ENCODE measurements at places on chromosomes 12 and 14. TPM values are rescaled to one million over a fixed set of nuclear protein-coding genes. Genes with fewer than 3 reads are reported as not detected.

KRT2 gene
- total RNA-seq, result not detected

PPFIA2 gene
- not detected for total RNA-seq

SLC17A8 gene
- not detected for total RNA-seq

GYS2 gene
- not detected for total RNA-seq

FAM186B gene
- total RNA-seq, result 0.82 TPM

JDP2 gene
- 6.3 TPM for total RNA-seq

HOXC5 gene
- total RNA-seq, result not detected

HCAR1 gene
- 0.12 TPM for total RNA-seq

HCAR2 gene
- not detected for total RNA-seq

FSCB gene
- total RNA-seq, result not detected

ADAM20 gene
- total RNA-seq, result 1.2 TPM

POTEM gene
- not detected for total RNA-seq

CCDC177 gene
- total RNA-seq, result not detected

GLT1D1 gene
- total RNA-seq, result not detected

PPM1H gene
- total RNA-seq, result not detected

LALBA gene
- total RNA-seq, result not detected

CLEC9A gene
- not detected for total RNA-seq

TAS2R43 gene
- 0.97 TPM for total RNA-seq

PCED1B gene
- 73.6 TPM for total RNA-seq

CACNA2D4 gene
- 7.2 TPM for total RNA-seq

HOXC9 gene
- total RNA-seq, result not detected

HOXC12 gene
- total RNA-seq, result not detected

FLVCR2 gene
- total RNA-seq, result 12.3 TPM

DLK1 gene
- not detected for total RNA-seq

RND1 gene
- total RNA-seq, result 4.5 TPM

TMPRSS12 gene
- not detected for total RNA-seq

GLIPR1L1 gene
- total RNA-seq, result not detected

EEF1AKMT3 gene
- 4.9 TPM for total RNA-seq

ST8SIA1 gene
- total RNA-seq, result 2.9 TPM

TIGAR gene
- total RNA-seq, result 16.1 TPM

SLCO1C1 gene
- total RNA-seq, result not detected

CAPZA3 gene
- not detected for total RNA-seq

FGFR1OP2 gene
- total RNA-seq, result 38.0 TPM

KRT8 gene
- 0.65 TPM for total RNA-seq

ASIC1 gene
- total RNA-seq, result 5.8 TPM

OVCH1 gene
- total RNA-seq, result not detected
